GDM1 (cell line): ENCODE measurements at places on chromosomes 5 and 9.

GRCh38 chr5:97133101-97133500 lies 9.3 kb downstream of the LIX1 start:
- no peak for DNase-seq

DNA sequence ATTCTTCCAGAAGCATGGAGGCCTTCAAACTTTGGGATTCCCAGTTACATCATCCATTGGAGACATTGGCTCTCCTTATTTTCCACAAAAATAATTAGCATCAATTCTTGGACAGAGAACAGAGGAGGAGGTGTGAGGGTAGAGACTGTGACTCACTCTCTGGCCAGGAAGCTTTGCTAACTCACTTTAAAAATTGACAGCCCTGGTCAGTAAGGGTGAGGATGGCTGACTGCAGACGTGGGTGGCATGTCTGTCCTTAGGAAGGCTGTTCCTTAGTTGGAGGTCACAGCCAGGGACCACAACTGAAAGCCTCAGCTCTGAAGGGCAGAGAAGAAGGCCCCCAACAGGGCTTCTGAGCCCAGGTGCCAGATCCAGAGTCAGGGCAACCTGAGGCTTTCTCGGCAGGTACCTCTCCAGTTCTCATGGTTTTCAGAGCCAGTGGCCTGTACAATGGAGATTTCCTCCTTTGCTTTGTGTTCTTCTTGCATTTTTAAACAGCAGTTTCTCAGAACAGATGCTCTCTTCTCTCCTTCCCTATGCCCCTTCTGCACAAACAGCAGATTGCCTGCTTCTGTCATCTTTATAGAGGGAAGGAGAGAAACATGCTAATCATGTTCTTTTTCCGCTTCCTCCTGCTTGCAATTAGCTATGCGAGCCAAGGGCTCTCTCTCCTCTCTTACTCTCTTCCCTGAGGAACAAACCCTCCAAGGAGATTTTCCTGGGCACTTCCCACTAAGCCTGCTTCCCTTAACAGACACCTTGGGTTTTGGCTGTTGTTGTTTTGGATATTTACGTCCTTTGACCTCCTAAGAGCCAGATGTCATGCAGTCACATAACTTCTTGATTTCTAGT lies 92.5 kb upstream of the ZNF366 start:
- DNase-seq = no peak

- no peak for DNase-seq
These were observed 12.3 kb downstream of the GLRA1 start for GRCh38 chr5:151912360-151912759.

DNA sequence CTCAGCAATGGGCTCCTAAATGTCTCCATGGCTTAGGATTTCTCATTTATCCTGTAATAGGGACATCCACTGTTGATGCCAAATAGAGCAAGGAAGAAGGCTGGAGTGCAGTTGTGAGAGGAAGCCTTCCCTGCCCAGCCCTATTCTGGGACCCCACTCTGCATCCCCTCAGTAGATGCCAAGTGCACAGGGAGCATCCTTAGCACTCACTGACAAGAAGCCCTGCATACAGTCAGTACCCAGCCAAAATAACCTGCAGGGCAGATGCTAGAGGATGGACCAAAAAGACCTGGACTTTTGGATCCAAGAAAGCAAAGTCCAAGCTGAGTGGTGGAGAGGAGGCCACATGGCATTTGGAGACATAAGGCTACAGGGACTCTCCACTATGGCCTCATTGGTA lies 113.5 kb upstream of the SPOCK1 start:
- no peak for DNase-seq

- no peak for DNase-seq
These were observed 37.7 kb upstream of the ZFR start for GRCh38 chr5:32482193-32482592.

- DNase-seq = no peak
These were observed 367.6 kb downstream of the ENC1 start for GRCh38 chr5:74272831-74273451.

DNA sequence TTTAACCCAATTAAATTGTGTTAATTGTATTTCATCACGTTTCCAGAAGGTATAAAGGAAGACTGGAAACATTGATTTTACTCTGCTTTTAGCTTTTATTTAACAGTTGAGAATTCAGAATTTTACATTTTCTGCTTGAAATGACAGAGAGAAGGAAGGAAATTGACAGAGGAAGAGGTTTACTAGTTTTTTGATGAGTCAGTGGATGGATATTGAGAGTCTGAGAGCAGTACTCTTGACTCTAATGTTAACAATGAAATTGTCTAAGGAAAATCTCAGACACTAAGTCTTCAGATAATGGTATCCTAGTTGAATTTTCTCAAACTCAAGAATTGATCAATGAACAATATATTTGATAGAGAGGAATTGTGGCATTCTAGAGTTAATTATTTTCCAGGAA lies 60.6 kb downstream of the IPO11 start:
- DNase-seq = no peak
